NCI-H1694 (cell line): ENCODE measurements at places on chromosomes 11 and 22.

GRCh38 chr11:11251394-11251970, 101.6 kb downstream of the CSNK2A3 start:
- no peak for DNase-seq

- DNase-seq: no peak
Observed at GRCh38 chr22:39314251-39314971, 5.0 kb downstream of the RPL3 start.

DNA sequence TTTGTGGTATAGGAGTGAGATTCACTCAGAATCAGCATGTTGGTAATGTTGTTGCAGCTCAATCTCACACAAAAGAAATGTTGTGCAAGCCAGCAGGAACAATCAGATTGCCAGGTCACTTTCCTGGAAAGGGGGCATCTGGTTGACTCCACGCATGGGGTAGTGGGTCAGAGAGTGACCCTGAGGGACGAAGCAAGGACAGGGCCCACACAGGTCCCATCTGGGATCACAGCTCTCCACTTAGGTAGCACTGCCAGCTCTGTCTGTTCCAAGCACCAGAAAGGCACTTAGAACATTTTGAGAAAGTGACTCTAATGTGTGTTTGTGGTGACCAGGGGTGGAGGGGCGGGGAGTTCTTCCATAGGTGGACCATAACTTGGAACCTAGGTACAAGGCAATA, 109.5 kb downstream of the RASSF10 start:
- DNase-seq: no peak

DNA sequence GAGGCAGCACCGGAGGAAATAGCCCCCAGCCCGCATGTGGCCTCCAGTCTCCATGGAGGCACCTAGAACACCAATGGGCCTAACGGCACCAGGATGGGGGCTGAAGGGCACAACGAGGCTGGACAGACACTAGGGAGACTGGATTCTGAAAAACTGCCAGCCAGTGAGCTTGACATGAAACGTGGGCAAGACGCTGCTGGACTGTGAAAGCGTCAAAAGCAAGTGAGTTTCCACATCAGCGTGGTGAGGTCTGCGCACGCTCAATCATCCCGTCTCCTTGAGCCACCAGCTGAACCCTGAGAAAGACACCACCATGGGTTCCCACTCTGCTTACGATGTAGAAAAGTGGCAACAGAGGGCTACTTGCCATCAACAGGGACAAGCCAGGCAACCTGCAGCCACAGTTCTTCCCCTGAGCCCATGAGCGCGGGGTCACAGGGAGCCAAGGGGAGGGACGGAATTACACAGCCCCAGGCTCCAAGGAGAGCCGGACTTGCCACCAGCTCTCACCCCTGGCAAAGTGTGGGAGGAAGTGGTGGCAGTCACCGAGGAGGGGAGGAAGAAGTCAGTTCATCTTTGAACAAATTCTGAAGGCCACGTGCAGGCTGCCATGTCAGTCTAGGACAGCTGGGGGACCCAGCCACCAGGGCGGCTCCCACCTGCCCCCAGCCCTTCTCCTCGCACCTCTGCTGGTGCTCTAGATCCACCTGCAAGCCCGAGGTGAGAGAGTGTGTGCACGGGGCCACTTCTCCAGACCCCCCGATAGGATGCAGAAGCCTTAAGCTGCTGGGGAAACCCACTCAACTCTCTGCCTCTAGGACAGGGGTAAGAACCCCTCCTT, 131.1 kb downstream of the MPPED1 start:
- DNase-seq: no peak

DNA sequence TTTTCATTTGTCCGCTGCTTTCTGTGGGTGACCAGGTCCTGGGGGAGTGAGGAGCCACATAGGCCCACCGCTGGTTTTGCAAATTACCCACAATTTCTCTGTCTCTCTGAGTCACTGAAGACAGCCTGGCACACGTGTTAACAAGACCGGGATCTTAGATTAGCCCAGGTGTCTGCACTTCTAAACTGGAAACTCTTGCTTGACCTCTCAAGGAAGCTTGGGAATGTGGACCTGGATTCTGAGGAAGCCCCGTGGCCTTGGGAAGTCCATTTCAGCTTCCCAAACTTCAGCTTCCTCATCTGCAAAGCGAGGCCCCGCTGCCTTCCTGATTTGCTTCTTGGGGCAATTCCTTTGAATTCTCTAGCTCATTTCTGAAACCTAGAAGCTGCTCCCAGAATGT, 119.9 kb downstream of the KIAA1671 start:
- no peak for DNase-seq

GRCh38 chr11:70290361-70291065, 20.0 kb downstream of the PPFIA1 start:
- DNase-seq: no peak

DNA sequence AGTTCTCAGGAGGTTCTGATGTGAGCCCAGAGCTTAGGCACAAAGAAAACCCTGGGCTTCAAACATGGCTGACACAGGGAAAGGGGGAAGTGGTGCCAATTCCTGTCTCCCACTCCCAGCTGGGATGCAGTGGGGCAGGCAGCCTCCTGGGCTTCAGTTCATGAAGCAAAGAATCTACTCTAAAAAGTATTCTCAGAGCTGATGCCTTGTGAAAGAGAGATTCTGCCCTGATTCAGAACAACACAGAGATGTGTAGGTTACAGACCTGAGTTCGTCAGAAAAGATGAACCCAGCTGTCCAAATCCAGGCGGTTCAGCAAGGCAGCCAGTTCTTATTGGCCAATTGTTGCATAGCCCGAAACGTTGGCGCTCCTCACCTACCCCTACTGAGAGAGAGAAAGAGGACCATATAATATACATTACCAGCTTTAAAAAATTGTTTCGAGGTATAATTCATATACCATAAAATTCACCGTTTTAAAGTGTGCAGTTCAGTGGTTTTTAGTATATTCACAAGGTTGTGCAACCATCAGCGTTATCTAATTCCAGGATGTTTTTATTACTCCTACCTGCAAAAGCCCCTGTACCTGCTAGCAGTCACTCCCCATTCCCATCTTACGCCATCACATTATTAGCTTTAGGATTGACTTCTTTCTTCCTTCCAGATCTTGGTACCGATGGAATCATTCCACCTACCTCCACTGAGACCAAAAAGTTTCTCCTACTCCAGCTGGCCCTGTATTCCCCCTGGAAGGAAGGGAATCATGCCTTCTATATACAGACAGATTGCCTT, 7.2 kb upstream of the TLCD5 start:
- DNase-seq: no peak
